Bronchial epithelial cell (primary cell): ENCODE measurements at places on chromosomes 5 and 9.

DNA sequence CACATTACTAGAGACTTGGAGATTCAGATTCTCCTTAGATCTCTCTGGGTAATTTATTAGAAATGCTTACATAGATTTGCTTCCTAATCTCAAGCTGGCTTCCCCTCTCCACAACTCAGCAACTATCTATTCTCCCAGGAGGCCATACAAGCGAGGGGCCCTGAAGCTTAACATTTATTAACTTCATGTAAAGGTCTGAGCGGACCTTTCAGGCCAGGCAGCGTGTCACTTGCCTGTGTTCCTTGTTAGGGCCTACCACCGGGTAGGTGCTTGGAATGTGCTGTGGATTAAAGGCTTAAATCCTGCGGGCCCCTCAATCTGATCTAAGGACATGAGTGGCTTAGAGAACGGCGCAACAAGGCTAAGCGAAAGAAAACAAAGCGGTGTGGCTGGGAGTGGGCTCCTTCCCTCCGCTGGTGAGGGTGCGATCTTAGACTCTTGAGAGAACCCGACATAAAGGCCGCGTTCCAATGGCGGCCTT is 712 bp upstream of the HSPA4 start:
- DNase-seq: no peak

DNA sequence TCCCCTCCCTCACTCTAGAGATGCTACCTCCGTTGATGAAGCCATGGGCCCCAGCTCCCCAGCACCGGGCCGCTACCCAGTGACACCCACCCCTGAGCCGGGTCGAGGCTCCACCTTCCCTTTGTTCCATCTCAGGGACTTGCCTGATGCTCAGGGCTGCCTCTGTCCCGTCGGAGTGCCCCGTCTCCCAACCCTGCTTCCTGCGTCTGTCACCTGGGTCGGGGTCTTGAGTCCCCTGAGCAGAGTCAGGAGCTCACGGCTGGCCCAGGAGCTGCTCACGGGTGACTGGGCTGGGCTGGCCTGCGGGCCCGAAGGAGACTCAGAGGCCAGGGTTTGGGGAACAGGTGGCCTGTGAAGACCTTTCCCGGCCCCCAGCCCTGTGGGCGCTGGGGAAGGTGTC is 85.3 kb downstream of the KCNT1 start:
- no peak for DNase-seq

- no peak for DNase-seq
Measured at GRCh38 chr5:111743988-111744387, 13.0 kb downstream of the NREP start.

DNA sequence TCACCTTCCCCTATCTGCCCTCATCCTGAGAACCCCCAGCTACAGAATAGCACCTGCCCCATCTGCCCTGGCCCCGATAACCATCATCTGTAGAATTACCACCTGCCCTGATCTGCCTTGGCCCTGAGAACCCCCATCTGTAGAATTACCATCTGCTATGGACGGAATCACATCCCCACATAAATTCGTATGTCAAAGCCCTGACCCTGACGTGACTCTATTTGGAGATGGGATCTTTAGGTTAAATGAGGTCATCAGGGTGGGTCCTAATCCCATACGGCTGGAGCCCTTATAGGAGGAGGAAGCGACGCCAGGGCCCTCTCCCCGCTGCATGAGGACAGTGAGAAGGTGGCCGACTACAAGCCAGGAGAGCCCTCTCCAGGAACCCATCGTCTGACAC is 32.6 kb downstream of the SARDH start:
- no peak for DNase-seq

GRCh38 chr5:61167382-61167781 is 5.1 kb upstream of the SMIM15 start:
- DNase-seq: peak; percentile 37
